ENCODE measurements at places on chromosomes 5 and 9.

DNA sequence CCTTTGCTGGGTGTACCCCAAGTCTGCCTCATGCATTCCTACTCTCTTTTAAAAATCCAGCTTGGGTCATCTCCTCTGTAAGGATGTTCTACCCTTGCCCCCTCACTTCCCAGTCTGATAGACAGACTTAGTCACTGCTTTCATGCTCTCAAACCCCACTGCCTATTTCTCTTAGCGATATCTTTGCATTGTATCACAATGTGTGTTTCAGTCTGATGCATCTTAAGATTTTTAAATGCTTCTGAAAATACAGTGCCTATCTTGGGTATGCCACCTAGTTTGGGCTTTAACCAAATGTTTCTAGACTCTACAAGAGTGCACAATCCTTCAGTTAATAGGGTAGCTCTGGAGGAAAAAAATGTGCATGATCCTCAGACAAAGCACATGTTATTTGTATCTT, 97.8 kb downstream of the SNX18 start:
- no peak for DNase-seq

GRCh38 chr9:135277219-135278201, 190.0 kb downstream of the OLFM1 start:
- no peak for DNase-seq

DNA sequence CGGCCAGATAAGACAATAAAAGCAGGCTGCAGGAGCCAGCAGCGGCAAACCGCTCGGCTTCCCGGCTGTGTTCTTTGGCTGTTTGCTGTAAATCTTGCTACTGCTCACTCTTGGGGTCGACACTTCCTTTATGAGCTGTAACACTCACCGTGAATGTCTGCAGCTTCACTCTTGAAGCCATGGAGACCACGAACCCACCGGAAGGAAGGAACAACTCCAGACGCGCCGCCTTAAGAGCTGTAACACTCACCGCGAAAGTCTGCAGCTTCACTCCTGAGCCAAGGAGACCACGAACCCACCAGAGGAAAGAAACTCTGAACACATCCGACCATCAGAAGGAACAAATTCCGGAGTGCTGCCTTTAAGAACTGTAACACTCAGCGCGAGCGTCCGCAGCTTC, 451.7 kb downstream of the AGTPBP1 start:
- peak; percentile 91 for DNase-seq

GRCh38 chr9:4168526-4168925, 131.3 kb downstream of the GLIS3 start:
- DNase-seq = no peak

DNA sequence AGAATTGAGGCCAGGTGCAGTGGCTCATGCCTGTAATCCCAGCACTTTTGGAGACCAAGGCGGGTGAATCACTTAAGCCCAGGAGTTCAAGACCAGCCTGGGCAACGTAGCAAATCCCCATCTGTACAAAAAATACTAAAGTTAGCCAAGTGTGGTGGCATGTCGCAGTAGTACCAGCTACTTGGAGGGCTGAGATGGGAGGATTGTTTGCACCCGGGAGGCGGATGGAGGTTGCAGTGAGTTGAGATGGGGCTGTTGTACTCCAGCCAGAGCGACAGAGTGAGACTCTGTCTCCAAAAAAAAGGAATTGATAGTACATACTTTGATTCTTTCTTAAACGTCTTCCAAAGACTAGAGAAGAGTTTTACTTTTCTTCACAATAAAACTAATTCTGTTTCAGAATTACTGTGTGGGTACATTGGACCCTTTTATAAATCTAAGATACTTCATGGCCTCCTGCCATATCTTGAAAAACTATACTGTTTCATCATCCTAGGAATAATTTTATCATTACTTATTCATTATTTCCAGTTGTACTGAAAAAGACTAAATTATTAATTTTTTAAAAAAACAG, 132.0 kb upstream of the GRHPR start:
- no peak for DNase-seq

- DNase-seq = no peak
Measured at GRCh38 chr5:102760815-102761214, 5.7 kb downstream of the PAM start.

GRCh38 chr9:134433101-134433500, 106.8 kb downstream of the RXRA start:
- no peak for DNase-seq

GRCh38 chr5:134555223-134555889, 29.9 kb downstream of the JADE2 start:
- DNase-seq = no peak

- DNase-seq = no peak
Measured at GRCh38 chr5:134989266-134989830, 21.6 kb downstream of the CATSPER3 start.
